ENCODE measurements at places on chromosomes 16 and 17. TPM values are rescaled to one million over a fixed set of nuclear protein-coding genes. Genes with fewer than 3 reads are reported as not detected.

HOXB5 gene
- 19.8 TPM for total RNA-seq

LRRC75A gene
- 2.3 TPM for total RNA-seq

- DNase-seq: no peak
Measured at GRCh38 chr16:52404546-52404945, 142.4 kb downstream of the TOX3 start.

DNA sequence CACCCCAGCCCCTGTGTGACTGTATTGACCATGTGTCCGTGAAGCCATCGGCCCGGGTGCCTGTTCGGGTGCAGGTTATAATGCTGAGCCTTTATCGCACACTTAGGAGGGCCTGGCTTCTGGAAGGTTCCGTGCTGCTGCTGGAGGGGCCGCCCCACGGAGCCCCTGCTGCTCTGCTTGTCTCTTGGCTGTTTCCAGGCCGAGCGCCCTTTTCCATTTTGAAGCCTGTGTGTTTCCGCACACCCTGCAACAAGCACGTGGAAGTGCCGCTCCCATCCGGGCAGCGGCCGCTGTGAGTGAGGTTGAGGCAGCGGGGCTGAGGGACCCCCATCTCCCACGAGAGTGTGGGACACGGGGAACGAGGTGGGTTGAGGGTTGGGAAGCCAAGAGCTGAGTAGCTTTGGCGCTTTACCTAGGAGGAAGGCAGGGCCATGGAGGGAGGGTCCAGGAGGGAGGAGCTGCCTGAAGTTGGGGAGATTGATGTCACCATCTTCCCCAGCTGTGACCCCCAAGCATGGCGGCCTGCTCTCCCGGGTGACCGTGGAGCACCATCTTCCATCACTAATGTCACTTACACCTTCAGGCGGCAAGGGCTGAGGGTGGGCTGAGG is 200.1 kb upstream of the GSE1 start:
- DNase-seq: no peak

- peak; percentile 54 for DNase-seq
Measured at GRCh38 chr17:47776330-47777197, 43.5 kb downstream of the TBX21 start.

All from HCT116 (cell line).